RKO (cell line): ENCODE measurements at places on chromosomes 6 and 20.

DNA sequence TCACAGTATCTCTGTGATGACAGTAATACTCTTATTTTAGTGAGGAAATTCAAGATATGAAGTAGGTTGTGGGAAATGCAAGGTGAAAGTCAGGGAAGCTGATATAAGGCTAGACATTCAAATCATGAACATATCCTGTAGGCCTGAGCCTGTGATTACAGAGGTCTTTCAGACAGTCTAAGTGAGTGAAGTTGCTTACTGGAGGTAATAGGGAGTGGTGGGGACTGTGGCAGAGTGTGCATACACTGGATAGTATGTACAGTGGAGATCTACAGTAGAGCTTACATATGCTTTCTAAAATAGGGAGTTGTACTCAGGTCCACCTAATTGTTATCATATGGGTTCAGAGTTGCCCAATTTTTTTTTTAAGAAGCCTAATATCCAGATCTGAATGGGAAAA, 3.1 kb downstream of the DHX35 start:
- no peak for DNase-seq

DNA sequence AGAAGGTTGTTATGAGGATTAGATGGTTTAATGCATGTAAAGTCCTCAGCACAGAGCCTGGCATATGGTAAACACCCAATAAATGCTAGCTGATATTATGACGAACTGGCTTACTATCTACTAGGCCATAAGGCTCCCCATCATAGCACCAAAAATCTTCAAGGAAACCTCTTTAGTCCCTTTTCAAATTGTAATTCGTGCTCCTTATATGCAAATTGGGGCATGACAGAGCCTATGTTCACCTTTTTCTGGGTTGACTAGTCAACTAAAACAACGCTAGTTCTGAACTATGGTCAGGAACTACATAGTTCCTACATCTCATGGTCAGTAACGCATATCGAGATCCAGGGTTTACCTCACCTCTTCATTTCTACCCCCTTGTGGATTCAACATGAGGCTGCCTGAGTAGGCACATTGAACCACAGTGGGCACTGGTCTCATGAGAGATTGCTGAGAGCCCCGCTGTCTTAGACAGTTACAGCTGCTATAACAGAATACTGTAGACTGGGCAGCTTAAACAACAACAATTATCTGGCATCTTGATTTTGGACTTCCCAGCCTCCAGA, 97.2 kb upstream of the TNFAIP3 start:
- DNase-seq: no peak

DNA sequence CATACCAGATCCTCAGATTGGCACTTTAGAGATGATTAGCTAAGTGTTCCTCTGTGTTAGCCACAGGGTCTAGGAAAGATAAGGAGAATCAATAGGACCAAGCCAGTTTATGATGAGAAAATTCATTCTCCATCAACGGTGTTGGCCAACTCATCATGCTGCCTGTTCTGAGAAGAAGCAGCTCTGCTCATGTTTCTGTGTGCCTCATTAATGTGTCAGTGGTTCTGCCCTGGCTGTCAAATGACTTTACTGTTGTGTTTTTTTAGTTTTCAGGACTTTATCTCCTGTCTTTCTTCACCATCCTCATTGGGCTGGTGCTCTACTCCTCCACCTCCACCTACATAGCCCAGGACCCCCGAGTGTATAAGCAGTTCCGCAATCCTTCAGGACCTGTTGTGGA, 234.3 kb upstream of the PLN start:
- no peak for DNase-seq

DNA sequence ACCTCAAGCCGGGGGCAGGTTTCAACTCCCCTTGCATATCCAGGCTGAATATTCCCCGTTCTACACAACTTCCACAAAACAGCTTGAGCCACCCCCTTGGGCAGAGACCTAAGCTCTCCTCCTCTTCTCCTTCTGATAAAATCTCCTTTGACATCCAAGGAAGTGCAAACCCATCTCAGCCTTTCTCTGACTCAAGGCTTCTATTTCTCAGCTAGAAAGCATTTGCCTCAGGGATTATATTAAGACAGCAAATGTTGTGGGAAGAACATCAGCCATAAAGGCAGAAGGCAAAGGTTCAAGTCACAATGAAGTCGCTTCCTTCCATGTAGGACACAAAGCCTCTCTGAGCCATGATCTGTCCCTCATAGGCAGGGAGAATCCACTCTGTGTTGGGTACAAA, 386.6 kb upstream of the ARID1B start:
- DNase-seq: no peak

- peak; percentile 34 for DNase-seq
Measured at GRCh38 chr20:859751-860231, 26.3 kb downstream of the FAM110A start.

- DNase-seq: peak; percentile 36
Measured at GRCh38 chr6:113050010-113050858, 703.1 kb downstream of the RFPL4B start.

GRCh38 chr6:114085211-114085610, 114.3 kb upstream of the HDAC2 start:
- DNase-seq: no peak

GRCh38 chr20:59323731-59324130, 23.3 kb downstream of the EDN3 start:
- DNase-seq: no peak

GRCh38 chr6:35024551-35025054, 116.5 kb downstream of the TCP11 start:
- peak; percentile 55 for DNase-seq

GRCh38 chr6:52990342-52990741, 4.7 kb downstream of the GSTA4 start:
- DNase-seq: peak; percentile 17

DNA sequence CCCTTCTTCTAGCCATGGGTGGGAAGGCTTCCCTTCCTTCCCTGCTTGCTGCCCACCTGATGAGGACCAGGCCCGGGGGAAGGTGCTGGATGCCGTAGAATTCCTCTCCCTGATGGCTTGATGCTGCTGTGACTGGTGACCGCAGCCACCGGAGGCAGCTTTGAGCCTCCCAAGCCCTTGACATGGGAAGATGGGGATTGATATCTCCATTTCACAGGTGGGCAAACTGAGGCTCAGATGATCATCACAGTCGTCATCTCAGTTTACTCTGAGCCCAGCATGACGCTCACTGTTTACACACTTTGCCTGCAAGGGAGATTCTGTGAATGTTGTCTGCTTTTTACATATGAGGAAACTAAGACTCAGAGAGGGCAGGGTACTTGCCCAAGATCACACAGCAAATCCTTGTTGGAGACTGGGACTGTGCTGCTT, 43.9 kb downstream of the SRC start:
- DNase-seq: no peak

- no peak for DNase-seq
Measured at GRCh38 chr6:99341862-99342455, 7.5 kb downstream of the FAXC start.

GRCh38 chr20:54276577-54277169, 68.8 kb downstream of the PFDN4 start:
- no peak for DNase-seq

DNA sequence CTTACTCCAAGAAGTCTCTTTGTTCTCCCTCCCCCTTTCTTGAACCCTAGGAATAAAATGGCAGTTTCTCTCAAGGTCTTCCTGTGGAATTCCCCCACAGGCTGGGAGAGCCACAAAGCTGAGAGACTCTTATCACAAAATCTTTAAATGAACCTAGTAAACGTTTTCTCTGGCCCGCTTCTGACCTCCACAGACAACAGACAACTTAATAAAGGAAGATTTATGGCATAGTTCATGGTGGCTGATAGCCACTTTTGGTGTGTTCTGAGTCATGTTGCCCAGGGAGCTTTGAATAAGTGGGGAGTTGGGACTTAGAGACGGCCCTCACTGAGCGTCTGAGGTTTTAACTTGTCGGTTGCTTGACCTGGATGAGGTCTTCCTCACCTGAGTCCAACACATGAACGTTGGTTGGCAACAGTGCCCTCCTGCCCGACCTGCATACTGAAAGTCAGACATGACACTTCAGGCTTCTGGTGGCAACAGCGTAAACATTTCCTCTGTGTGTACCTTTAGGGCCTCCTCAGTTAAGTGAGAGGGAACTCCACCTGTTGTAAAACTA, 124.1 kb downstream of the FOXO3 start:
- no peak for DNase-seq

DNA sequence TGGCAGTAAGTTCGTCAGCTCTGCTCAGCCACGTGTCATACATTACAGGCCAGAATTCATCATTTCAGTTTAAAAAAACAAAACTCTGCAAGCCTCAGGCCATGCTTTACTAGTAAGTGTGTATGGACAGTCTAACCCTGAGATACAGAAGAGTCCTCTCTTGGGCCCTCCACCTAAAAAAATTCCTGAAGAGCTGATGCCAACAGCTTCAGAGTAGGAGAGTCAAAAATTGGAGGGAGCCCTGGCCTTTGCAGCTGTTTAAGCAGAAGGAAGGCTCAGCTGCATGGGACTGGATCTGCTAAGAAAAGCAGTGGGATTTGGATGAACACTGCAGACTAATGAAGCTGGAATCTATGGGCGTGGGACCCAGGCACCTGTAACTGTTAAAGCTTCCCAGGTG, 47.2 kb upstream of the FAM8A1 start:
- DNase-seq: no peak

DNA sequence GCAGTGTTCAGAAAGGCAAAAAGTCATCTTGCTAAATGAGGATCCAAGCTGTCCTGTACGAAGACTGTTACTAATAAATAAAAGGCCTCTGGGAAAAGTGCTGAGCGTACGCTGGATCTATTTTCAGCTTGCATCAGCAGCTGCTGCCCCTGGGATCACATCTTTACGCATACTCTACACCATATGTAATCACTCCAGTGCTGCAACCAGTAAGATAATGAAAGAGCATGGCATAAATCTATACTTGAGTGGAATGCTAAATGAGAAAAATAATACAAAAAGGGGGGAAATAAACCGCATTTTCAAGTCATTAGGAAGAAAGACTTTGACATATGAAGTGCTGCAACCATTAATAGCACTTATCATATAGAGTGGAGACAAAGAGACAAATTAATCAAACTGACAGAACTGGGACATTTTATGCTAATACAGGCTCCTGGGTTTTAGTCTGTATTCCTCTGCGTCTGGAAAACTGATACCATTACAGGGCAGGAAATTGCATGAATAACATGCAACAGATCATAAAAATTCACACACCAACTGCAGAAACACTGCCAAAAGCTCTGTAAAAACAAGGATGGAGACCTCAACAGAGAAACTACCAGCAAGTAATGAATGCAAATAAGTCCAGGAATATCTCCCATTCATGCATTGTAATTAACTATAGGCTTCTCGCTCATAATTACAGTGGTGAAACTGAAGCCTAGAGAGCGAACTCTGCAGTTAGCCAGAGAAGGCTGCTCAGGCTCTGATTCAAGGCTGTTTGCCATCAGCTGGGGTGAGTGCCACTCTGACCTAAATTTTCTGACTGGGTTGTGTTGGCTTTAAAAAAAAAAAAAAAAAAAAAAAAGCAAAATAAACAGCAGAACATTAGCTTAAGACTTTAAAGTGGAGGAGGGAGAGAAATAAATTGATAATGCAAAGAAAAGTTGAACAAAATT, 83.8 kb downstream of the GJA10 start:
- DNase-seq: no peak

- DNase-seq: no peak
Measured at GRCh38 chr6:13544454-13545186, 29.8 kb upstream of the SIRT5 start.

DNA sequence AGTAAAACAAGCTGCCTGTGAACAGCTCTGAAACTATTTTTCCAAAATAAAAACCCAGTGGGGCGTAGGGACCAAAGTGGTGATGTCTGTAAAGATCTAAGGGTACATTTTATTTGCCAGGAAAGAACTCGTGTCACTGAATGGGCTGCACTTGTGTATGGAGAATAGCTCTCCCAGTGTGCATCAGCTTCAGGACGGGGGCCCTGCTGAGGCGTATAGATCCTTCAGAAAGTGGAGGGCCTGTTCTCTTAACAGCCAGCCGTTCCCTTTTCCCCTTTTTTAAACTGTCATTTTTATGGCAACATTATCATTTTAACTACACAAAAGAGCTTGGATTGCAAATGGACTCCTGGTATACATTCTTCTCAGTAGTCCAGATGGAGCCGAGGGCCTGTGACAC, 137.3 kb downstream of the TMEM242 start:
- no peak for DNase-seq

GRCh38 chr20:53899351-53900167, 170.8 kb downstream of the BCAS1 start:
- DNase-seq: peak; percentile 81

DNA sequence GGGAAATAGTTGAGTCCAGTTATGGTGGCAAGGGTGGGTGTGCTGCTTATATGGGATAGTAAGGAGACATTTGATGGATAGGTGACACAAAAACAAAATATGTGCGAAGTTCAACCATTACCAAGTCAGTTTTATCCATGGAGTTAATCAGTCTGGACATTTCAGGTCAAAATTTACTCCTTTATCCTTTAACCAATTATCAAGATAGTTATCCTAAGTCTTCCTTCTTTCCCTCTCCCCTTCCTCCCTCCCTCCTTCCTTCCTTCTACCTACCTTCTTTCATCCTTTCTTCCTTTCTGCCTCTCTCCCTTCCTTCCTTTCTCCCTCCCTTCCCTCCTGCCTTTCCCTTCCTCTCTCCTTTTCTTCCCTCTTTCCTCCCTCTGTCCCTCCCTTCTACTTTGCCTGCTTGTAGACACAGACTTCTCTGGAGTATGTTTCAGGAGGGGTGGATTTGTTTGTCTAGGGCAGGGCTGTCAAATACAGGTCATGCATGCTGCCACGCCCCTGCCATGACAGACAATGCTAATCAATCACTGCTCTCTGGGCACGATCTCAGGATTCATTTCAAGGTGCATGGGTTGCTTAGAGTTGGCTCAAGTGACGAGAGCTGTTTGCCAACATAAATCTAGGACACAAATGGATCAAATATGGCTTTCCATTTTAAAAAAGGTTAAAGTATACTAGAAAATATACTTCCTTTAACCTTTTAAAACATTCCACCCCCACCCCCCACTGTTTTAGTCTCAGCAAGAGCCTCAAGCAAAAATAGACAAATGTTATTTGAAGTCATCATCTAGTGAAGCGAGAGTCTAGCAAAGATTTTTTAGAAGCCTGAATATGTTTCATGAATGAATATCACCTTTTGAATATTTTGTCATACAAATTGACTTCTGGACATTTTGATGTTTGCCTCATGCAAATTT, 281.6 kb upstream of the CITED2 start:
- no peak for DNase-seq

GRCh38 chr20:61487346-61487996, 235.4 kb downstream of the CDH4 start:
- DNase-seq: no peak

DNA sequence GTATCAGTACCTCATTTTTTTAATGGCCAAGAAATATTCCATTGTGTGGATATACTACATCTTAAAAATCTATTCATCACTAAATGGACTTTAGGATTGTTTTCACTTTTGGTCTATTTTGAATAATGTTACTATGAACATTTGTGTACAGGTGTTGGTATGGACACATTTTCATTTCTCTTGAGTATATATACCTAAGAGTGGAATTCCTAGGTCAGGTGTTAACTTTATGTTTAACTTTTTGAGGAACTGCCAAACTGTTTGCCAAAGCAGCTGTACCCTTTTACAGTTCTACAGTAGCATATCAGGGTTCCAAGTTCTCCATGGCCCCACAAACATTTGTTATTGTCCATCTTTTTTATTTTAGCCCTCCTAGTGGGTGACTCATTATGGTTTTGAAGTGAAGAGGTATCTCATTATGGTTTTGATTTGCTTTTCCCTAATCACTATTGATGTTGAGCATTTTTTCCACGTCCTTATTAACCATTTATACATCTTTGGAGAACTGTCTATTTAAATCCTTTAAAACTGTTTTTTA, 28.2 kb downstream of the DSTN start:
- DNase-seq: no peak

- DNase-seq: no peak
Measured at GRCh38 chr20:10094566-10095173, 59.9 kb downstream of the ANKEF1 start.

GRCh38 chr20:17558154-17558940, 11.5 kb upstream of the DSTN start:
- DNase-seq: peak; percentile 98
